ENCODE measurements at places on chromosomes 2 and 18. TPM values are rescaled to one million over a fixed set of nuclear protein-coding genes. Genes with fewer than 3 reads are reported as not detected.

DNA sequence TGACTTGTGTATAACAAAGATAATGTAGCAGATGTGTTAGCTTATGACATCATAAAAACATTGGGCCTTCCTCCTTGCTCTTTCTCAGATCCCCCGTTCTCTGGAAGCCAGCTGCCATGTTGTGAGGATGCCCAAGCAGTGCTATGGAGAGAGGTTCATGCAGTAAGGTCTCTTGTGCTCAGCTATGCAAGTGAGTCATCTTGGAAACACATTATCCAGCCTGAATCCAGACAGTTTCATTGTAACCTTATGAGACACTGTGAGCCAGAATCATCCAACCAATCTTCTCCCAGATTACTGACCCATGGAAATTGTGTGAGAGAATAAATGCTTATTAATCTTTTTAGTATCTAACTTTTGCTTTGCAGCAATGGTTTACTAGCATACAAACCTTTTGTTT, 60.8 kb downstream of the ST6GAL2 start:
- DNase-seq, result no peak

GRCh38 chr18:65336411-65336810, 414.4 kb upstream of the CDH7 start:
- DNase-seq, result no peak

DNA sequence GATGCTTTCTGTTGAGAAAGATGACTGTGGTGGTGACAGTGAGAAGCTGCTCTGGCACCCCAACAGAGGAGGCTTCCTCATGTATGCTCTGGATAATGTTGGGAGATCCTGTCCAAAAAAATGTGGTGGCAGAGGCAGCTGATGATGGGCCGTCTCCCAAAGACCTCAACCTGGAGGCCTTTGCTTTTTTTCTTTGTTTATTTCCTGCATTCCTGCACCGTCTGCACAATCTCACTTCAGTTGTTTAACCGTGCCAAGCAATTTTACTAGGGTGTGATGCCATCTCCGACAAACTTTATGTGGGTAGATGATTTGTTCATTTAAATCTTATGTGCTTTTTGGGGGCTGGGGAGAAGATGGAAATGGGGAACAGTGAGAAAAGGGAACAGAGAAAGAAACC, 62.2 kb upstream of the IGFBP5 start:
- DNase-seq, result no peak

Gene AQP12A
- not detected for total RNA-seq

GRCh38 chr2:33406622-33407021, 69.8 kb upstream of the RASGRP3 start:
- no peak for DNase-seq

GRCh38 chr2:237045449-237045848, 40.2 kb upstream of the COPS8 start:
- no peak for DNase-seq

Gene LRRC30
- not detected for total RNA-seq

Gene NFE2L2
- total RNA-seq, result 65.8 TPM

GRCh38 chr2:33090553-33091134, 143.9 kb downstream of the LTBP1 start:
- DNase-seq, result no peak

DNA sequence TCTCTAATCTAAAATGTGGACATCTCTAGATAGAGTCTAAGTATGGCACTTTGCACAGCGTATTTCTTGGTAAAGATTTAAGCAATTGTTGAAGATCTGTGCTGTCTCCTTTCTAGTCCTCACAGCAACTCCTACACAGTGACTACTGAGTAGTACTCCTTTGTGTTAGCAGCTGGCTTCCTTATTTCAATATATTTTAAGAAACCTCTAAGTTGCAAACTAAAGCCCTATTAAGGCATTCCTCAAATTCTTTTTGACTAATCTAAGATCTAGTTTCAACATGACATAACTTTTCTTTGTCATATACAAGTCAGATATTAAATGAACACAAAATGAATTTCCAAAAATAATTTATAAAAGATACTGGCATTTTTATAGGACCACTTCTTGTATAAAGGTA, 121.8 kb upstream of the DNAJC10 start:
- no peak for DNase-seq

Gene VWA3B
- total RNA-seq, result not detected

GRCh38 chr2:219059375-219059724, 1.4 kb downstream of the IHH start:
- no peak for DNase-seq

GRCh38 chr18:58858591-58859468, 5.8 kb upstream of the ZNF532 start:
- no peak for DNase-seq

GRCh38 chr2:70962211-70962884, 16.1 kb upstream of the ANKRD53 start:
- no peak for DNase-seq

Gene PLEKHM3
- 13.8 TPM for total RNA-seq

Gene FAM237A
- total RNA-seq, result not detected

- DNase-seq, result no peak
These were observed 22.6 kb downstream of the ANXA4 start for GRCh38 chr2:69764286-69765095.

Gene AQP12B
- not detected for total RNA-seq

Gene SLC5A7
- total RNA-seq, result not detected

GRCh38 chr2:227339098-227339599, 14.1 kb downstream of the MFF start:
- no peak for DNase-seq

GRCh38 chr2:222882484-222882928, 21.7 kb downstream of the ACSL3 start:
- DNase-seq, result no peak

All from naive thymus-derived CD4-positive, alpha-beta T cell (primary cell).